Stimulated activated CD8-positive, alpha-beta memory T cell treated with anti-CD3 and anti-CD28 coated beads, Interleukin-4, amount 100 ng/mL, for 1 hour (primary cell): ENCODE measurements at places on chromosomes 7 and 10.

DNA sequence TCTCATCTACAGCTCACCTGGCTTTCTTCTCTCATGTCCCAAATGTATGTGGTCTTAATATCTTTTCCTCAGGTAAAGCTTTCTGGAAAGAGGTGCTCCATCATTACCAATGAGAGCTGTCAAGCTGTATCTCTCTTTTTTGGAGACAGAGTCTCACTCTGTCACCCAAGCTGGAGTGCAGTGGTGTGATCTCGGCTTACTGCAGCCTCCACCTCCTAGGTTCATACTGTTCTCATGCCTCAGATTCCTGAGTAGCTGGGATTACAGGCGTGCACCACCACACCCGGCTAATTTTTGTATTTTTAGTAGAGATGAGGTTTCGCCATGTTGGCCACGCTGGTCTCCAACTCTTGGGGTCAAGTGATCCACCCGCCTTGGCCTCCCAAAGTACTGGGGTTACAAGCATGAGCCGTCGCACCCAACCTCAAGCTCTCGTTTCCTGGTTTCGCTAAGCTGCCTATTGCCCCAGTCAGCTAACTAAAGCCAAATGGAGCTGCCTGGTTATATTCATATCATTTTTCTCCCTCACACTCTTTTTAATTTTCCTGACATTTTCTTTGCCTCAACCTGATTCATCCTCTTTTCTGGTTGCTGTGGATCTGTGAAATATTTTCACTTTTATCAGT lies 60.5 kb downstream of the SUFU start:
- DNase-seq: no peak

DNA sequence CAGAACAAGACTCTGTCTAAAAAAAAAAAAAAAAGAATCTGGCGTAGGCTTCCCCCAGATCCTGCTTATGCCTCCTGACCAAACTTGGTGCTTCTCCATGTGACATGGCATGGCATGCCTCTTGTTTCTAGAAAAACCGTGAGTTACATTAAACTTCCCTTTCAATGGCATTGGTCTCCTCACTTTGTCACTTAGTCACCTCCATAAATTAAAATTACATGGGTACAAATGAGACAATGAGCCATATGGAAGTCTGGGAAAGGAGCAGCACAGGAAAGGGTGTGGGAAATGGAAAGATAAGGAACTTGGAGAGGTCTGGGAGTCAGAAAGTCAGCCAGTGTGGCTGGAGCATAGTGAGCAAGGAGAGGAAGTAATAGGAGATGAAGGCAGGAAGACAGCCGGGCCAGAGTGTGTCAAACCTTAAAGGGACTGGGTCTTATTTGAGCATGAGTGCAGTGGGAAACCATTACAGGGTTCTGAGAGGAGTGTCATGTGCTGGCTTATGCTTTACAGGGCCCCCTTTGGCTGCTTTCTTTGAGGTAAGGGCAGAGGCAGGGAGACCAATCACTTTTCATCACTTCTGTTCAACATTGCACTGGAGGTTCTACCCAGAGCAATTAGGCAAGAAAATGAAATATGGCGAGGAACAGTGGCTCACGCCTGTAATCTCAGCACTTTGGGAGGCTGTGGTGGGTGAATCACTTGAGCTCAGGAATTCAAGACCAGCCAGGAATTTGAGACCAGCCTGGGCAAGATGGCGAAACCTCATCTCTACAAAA lies 21.3 kb upstream of the ZMIZ2 start:
- no peak for DNase-seq

DNA sequence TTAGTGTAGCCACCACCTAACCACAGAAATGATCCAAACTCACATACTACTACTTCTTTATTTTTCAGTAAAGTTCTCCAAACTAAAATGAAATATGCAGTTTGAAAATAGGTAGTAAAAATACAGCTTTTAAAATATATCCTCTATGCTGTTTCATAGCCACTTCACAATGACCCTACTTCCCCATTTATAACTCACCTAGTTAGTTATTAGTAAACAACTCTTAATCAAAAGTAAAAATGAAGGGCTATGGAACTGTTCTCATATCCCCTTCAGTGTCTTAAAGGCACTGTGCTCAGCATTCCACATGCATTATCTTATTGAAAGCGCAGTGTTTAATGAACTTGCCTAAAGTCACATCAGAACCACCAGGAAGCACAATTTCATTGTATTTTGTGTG lies 43.5 kb downstream of the KMT2C start:
- DNase-seq: no peak

DNA sequence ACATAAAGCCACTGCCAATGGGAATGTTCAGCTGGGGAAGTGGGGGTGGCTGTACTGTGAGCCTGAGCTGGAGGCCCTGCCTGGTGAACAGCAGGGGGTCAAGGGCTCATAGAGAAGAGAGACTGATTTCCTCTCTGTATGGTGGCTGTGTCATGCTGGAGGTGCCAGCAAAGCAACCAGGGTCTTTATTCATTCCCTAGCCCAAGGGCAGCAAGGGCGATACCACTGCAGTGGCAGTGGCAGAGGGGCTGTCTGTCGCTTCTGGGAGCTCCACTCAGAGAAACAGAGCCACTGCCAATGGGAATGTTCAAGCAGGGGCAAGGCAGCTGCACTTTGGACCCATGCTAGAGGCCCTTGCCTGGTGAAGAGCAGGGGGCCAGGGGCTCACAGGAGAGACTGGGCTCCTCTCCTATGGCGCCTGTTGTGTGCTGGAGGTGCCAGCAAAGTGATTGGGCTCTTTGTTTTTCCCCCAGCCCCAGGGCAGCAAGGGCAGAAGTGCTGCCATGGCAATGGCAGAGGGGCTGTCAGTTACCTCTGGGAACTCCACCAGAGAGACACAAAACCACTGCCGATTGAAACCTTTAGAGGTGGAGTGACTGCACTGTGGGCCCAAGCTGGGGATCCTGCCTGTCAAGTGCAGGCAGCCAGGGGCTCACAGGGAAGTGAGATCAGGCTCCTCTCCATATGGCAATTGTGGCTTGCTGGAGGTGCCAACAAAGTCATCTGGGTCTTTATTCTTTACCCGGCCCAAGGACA lies 545.1 kb downstream of the SH2D4B start:
- DNase-seq: no peak
